Dorsolateral prefrontal cortex (tissue), 122 donors: ENCODE measurements at places on chromosomes 1 and 21. TPM values are rescaled to one million over a fixed set of nuclear protein-coding genes. Genes with fewer than 3 reads are reported as not detected.
A peak's percentile ranks its signal among the peaks of the same experiment; 100 is the strongest.

The PADI3 gene
- total RNA-seq = not detected

The LAMB3 gene
- total RNA-seq = 12.3 TPM

The ANKRD34A gene
- total RNA-seq = 33.7 TPM

The PTGS2 gene
- 4.7 TPM for total RNA-seq

The LDLRAD2 gene
- 0.26 TPM for total RNA-seq

The KCNK2 gene
- total RNA-seq = 9.5 TPM

The FNBP1L gene
- 20.7 TPM for total RNA-seq

The THEMIS2 gene
- total RNA-seq = 22.3 TPM

The RTCA gene
- 37.7 TPM for total RNA-seq

The LCE3E gene
- total RNA-seq = not detected

The RNU1-1 gene
- total RNA-seq = 8,399 TPM

DNA sequence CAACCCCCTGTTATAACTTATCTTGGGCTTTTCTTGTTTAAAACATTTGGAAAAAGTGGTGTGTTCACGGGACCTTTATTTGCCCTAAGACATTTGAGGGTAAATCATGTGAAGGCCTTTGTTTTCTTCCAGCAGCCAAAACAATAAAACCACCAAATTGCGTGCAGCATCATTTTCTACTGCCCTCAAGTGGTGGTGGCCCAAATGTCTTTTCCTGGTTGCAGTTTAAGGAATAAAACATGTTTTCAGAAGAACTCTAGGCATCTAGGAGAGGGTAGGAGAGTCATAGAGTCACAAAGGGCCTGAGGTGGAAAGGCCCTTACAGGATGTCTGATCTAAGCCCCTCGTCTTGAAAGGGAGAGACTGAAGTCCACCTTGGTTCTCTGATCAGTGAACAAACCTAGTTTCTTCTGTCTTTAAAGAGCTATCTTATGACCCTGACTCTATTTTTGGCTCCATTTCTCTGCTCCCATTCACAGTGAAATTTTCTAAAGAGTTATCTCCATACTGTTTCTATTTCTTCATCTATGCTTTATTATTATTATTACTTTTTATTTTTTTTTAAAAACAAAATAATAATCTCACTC, 16.0 kb upstream of the EPS15 start:
- DNase-seq = peak; percentile 56

GRCh38 chr1:119700326-119700725, 11.4 kb upstream of the PHGDH start:
- no peak for DNase-seq

DNA sequence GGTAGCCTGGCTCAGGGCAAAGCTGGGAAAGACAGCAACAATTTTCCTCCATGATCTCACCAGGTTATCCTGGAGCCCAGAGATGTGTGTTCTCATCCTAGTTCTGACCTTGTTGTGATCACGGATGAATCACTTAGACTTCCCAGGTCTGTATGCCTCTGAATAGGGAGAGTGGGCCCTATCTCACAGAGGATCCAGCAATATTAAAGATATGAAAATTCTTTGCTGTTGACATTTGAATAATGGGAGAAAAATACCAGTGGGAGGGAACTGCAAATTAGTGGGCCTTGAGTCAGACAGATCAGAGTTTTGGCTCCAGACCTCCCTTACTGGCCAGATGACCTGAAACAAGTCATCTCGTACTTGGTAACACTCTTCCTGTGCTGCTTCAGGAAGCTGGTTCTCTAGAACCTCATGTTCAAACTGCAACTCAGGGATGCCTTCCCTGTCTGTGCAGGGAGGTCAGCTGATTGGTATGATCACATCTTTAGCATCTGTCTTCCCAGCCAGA, 32.8 kb upstream of the RNF19B start:
- DNase-seq = no peak

- no peak for DNase-seq
Observed at GRCh38 chr1:30449003-30449402, 274.4 kb downstream of the MATN1 start.

DNA sequence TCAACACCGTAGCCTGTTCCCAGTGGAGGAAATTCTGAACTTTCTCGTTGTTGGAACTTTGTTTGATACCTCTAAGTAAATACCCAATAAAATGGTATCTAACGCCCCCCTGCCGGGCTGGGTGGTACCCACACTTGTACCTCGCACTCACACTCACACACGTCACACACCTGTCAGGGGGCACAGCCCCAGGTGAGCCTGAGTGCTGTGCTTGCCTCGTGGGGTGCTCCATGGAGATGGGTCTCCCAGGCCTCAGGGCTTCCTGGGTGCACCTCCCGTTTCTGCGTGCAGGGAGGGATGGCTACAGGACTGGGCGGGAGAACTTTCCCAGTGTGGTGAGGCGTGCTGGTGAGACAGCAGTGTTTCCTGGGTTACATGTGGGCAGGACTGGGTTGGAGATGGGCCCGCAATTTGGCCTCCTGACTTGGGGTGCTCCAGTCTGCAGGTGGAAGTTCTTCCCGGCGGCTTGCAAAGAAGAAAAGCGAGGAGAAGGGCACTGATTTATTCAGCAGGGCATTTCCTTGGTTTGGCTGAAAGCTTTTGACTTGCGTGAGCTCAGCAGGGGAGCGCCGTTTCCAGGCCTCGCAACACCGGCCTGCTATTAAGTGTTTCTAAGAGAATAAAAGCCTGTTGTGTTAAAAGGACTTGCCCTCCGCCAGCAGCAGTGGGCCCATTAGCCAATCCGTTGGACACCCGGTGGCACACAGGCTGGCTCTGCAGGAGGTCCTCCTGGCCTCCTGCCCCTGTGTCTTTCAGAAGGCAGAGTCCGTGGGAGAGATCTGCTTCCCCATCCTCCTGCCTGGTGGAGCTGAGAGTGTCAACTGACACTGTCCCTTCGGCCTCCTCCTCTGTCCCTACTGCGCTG, 79.7 kb downstream of the KIF26B start:
- no peak for DNase-seq

GRCh38 chr1:189513091-189513490, 964.6 kb downstream of the BRINP3 start:
- no peak for DNase-seq

DNA sequence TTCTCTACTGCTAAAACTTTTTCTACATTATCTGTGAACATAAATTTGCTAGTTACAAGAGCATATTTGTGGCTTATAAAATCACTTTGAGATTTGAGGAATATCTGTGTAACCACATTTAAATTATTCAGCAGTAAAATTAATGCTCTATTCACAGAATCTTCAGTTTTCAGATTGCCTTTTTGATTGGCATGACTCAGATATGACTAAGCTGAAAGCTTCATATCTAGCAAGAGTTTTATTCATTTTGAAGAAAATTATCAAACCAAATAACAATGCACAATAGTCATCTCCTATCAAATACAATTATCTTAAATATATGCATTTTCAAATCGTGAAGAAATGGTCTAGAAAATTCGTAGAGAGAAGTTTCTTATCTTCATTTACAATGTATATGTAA, 1498.2 kb upstream of the B3GALT2 start:
- DNase-seq = no peak

DNA sequence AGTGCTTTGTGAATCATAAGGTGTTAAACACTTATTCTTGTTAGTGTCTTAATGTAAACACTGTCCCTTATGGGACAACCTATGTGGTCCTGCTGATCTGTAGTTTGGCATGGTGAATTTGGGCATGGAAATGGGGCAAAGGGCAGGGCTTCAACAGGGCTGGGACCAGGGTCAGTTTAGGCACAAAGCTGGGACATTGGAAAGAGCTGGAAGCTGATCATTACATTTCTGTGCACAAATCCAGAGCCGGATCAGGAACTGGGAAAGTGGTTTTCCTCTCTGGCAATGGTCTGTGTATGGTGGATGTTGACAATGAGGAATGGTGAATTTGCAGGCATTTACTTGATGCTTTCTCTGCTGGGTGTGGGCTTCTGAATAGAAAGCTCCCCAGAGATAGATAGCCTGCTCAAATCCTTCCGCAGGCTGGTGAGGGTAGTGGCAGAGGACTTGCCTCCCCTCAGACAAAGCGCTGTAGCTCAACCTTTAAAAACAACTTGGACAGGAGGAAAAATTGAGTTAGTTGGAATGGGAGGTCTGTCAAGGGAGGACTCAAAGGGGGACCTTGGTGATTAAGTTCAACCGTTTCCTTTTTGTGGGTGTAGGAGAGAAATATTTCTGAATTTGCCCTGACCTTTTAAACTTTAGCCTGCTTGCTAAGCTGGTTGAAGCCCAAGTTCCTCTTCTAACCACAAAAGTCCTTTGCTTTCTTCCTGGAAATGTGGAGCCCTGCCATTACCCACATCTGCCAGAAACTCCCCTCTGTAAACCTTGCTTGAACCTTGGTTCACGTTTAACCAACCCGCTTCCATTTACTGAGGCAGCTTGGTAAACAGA, 35.3 kb downstream of the HLX start:
- DNase-seq = no peak

DNA sequence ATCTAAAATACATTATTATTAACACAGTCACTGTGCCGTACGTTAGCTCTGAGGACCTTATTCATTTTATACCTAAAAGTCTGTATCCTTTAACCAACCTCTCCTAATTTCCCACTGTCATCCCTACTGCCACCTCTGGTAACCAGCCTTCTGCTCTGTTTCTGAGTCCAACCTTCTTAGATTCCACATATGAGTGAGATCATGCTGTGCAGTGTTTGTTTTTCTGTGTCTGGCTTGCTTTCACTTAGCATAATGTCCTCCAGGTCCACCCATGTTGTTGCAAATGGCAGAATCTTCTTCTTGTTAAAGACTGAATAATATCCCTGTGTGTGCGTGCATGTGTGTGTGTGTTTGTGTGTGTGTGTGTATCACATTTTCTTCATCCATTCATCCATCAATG, 64.2 kb downstream of the ETS2 start:
- no peak for DNase-seq

- DNase-seq = no peak
Observed at GRCh38 chr1:114114185-114115094, 39.2 kb downstream of the SYT6 start.

GRCh38 chr1:34696981-34697380, 57.9 kb upstream of the GJB5 start:
- no peak for DNase-seq

GRCh38 chr21:42366292-42367010, at the start of gene TFF1:
Gene TFF1, minus strand, starts transcription at chr21:42366535. Its CDS starts 40 bp downstream, at chr21:42366495.
- no peak for DNase-seq

DNA sequence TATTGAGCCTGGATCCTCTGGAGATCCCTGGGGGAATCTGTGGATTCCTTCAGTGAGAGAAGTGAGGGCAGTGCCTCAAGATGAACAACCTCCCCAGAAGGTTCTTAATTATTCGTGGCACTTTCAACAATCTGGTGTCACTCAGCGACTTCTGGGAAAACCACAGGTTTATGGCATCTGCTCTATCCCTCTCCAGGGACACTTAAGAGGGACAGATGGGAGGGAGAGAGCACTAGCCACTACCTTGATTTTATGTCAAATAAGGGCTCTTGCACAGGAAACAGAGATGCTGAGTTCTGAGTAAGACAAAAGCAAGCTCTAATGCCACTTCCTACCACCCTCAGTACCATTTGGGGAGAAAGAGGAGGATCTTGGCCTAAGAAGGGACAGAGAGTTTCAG, 21.2 kb upstream of the CHI3L1 start:
- DNase-seq = no peak

DNA sequence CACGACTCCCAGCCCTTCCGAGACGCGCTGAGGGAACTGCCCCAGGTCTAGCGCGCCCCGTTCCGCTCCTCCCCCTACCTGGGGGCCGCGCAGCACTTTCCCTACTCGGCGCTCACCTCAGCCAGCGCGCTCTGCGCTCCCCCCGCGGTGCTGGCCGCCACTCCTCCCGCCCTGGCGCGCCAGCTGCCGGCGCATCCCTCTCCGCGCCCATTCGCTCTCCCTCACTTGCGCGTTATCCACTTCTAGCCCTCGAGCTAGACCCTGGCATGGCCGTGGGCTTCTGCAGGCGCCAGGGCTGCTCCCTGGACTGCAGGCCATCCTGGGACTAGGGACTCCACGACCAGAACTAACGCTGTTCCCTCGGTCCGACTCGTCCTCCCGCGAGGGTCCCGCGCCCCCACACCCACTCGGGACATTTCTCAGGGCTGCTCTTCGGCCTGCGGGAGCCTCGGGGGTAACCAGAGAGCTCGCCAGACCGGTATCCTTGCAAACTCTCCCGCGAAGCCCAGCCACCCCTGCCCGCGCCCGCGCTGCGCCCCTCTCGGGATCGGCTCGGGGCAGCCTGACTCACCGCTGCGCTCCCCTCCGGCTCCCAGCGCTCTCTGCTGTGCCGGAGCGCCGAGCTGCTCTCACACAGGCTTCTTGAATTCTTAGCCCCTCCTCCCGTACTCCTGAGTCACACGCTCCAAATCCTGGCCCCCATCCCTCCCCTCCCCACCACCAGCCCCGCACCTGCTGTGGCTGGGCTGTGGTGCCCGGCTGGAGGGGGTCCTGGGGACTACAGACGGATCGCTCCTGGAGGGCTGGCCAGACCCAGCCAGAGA, at the start of gene NGF:
NGF (minus strand) TSS at position 617 of the 824 bp plus-strand sequence. CDS start 51,454 bp downstream, outside the sequence.
- peak; percentile 44 for DNase-seq

DNA sequence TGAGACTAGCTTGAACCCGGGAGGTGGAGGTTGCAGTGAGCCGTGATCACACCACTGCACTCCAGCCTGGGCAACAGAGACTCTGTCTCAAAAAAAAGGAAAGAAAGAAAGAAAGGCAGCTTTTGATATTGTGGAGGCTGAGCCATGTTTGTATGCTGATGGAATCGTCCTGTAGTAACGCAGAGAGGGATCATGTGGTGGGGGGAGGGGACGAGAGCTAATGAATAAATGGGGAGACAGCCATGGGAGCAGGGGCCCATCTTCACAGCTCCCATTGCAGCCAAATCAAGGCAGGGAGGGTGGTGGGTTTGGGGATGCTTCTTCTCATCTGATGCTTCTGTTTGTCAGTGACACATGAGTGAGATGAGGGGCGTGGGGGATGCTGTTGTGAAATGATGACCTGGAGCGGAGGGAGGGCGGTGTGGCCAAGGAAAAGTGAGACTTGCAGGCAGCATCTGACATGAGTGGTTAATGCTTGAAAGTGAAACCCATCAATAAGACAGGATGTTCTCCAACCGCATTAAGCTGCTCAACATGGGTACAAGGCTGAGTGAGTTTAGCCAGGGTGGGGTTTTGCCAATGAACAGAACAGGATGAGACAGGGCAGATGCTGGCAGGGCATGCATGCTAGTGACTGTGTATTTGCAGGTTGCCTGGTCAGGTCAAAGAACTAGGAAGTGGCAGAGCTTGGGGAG, 16.7 kb downstream of the SPATA21 start:
- DNase-seq = no peak
